ENCODE measurements at places on chromosomes 4 and X. TPM values are rescaled to one million over a fixed set of nuclear protein-coding genes. Genes with fewer than 3 reads are reported as not detected.

DNA sequence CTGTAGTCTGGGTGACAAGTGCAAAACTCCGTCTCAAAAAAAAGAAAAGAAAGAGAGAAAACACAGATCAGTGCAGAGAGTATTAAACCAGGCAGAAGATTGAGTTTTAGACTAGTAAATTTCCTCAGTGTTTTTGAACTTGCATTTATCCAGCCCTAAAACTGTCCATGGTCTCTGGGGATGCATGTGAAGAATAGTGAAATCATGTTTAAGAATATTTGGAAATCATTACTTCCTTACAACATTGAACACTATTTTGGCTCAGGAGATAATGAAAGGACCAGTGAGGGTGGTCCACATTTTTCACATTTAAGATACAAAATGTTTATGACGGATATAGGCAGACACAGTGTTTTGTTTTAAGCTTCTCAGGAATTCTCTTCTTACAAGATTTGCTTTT lies 195.8 kb upstream of the RASGEF1B start:
- DNase-seq = no peak

DNA sequence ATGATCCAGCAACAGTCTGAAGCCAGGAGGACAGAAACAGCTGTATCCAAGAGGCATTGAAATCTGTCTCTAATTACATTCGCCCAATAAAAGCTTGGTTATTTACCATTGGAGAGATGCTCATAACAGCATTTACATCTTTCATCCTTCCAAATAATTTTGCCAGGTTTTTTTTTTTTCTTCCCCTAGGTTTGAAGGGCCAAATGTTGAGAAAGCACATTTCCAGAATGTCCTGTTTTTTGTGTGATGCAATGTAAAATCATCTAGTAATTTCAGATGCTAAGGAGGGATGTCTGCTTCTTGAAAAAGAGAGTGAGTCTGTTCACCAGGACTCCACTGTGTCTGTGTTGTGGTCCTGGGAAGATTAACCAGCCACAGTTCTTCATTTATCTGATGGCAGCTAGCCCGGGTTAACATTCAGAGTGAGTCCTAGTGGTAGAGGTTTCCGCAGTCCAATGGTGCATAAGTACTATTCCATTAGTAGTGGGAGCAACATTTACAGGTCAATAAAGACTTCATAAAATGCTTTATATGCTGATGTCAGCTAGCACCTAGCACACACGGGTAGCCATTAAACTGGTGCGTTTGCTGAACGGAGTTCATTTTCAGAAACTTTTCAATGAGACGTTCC lies 406.8 kb downstream of the STIM2 start:
- DNase-seq = no peak

DNA sequence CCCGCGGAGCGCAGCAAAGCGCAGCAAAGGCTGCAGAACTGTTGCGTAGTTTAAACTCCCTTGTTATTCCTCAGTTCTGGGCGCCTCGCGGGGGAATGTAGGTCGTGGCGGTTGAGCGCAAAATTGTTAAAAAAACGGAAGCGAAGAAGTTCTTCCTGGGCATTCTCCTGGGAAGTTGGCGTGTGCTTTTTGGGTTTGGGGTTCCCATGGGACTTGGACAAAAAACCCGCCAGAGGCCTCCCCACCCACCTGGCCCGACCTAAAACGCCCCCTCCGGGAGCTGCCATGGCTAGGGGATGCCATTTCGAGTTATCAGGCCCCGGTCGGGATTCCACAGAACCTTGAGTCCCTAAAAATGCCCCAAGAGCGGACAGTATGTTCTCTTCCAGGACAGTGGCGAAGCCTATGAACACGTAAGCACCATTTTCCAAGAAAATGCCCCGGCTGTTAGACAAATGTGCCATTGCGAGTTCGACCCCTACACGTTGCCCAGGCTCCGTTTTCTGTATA lies 8.9 kb downstream of the ZIC3 start:
- no peak for DNase-seq

DNA sequence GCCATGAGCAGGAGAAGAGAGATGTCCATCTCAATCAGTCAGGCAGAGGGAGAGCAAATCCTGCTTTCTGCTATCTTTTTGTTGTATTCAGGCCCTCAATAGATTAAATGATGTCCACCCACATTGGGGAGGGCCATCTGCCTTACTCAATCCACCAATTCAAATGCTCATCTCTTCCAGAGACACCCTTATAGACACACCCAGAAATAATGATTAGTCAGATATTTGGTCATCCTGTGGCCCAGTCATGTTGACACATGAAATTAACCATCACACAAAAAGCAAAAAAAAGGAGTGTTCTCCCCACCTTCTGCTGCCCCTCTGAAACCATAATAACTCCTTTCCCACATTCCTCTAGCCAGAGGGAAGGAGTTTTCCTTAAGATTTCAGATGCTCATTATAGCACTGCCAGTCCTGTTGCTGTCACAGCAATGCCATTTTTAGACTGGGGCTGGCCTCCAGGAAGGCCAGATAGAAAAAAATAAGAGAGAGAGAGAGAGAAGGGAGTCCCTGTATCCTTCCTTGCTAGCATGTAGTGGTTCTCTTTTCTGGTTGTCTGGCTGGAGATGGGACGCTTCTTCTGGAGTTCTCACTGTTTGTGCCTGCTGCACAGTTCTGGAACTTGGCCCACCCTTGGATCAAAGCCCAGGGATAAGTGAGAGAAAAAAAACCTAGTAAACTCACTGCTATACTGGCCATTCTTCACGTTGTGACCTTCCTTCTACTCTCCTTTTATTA lies 177.7 kb downstream of the RBM46 start:
- DNase-seq = no peak

- no peak for DNase-seq
Measured at GRCh38 chr4:22473268-22473667, 42.6 kb downstream of the ADGRA3 start.

DNA sequence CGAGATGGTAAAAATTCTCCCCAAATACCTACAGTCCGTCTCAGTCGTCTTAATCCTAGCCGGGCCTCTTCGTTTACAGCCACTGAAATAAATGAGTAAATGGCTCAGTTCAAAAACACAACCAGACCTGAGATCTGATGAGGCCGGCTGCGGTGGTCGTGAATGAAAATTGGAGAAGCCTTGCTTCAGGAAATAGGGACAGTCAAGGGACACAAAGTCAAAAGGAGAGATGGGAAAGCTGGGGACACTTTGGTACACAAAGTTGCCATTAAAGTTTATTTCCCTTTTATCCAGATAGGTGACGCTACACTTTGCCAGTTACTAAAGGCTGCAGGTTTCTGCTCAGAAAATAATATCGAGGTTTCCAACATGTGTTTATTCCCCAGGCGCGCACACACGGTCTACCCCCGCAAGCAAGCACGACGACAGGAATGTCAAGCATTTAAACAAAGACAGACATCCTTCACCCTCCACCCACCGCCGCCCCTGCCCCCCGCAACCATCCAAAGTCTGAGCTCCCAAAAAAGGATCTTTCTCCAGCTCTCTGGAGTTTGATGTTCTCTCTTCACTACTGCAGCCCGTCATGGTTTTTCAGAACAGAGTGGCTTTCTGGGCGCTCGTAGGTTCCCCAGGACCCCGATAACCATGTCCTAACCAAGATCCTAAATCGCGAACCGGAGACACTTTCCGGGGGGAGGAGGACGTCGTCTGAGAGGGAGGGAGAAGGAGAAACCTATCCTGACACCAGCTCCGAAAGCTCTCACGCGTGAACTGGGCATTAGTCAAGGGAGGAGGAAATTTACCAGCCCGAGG lies 1.3 kb upstream of the PCDH7 start:
- peak; percentile 9 for DNase-seq

DNA sequence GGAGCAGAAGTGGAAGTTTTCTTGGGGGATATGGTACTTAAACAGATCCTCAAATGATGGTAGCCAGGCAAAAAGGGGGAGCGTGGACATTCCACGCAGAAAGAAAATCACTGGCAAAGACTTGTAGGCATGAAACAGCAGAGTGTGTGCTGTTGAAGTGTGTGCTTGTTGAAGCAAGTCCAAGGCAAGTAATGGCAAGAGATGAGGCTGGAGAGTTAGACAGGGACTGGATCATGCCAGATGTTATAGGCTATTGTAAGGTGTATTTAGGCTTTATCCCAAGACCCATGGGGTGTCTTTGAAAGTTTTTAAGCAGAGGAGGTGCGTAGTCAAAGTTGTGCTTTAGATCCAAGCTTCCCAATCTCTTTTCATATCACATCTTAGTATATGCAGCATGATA lies 124.5 kb downstream of the MBNL3 start:
- no peak for DNase-seq

- no peak for DNase-seq
Measured at GRCh38 chr4:133014473-133015135, 134.5 kb upstream of the PCDH10 start.

Gene FRMD7
- total RNA-seq = not detected

Gene TRIM61
- total RNA-seq = not detected

Gene SASH3
- total RNA-seq = 6.1 TPM

Gene TRMT2B
- total RNA-seq = 26.7 TPM
